Activated T-helper 17 cell treated with anti-CD3 and anti-CD28 coated beads, Interleukin-2, amount 50 U/mL, for 72 hours (primary cell): ENCODE measurements at places on chromosomes 5 and 9. TPM values are rescaled to one million over a fixed set of nuclear protein-coding genes. Genes with fewer than 3 reads are reported as not detected.

The RETREG1 gene
- 8.4 TPM for total RNA-seq

The PCDHGB5 gene
- total RNA-seq = 0.24 TPM

GRCh38 chr5:101677961-101678360 lies 618.1 kb downstream of the SLCO4C1 start:
- ATAC-seq = no peak

GRCh38 chr5:82889088-82889487 lies 188.1 kb downstream of the TMEM167A start:
- ATAC-seq = no peak
